ENCODE measurements at places on chromosomes 5 and 9.

DNA sequence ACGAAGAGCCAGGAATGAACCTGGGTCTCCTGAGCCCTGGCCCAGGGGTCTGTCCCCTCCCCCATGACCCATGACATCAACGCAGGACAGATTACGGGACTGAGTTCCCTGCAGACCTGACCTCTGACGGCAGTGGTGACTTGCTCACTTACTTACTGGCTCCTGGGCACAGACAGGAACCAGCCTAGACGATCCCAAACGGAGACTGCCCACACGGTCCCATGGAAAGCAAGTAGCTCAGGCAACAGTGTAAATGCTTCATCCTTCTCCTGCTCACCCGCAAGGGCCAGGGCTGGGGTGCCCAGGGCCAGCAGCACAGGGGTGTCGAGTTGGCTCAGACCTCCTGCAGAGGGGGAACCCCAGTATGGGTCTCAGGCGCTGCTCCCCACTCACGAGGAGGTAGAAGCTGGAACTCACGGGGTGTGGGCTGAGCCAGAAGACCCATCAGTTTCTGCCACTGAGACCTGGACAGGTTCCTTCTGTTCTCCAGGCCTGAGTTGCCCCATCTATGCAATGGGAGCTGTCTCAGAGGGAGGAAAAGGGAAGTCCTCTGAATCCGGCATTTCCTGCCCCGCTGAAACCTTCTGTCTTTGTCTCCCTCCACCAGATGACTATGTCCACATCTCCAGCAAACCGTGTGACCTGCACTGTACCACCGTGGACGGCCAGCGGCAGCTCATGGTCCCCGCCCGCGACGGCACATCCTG lies 5.6 kb downstream of the ADAMTSL2 start:
- DNase-seq, result no peak

- no peak for DNase-seq
Observed at GRCh38 chr9:23824830-23825591, 1.0 kb downstream of the ELAVL2 start.

DNA sequence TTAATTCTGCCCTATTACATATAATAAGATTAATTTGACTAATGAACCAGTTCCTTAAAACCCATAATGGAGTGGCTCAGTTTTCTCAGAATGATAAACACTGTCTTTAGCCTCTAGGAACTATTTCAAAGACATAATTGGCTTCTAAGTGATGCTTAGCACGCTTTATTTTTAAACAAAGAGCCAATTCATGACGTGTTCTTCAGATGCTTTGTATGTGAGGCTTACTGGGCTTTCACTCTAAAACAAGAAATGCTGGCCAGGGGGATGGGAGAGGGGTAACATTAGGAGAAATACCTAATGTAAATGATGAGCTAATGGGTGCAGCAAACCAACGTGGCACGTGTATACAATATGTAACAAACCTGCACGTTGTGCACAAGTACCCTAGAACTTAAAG lies 7.6 kb upstream of the SFXN1 start:
- DNase-seq, result no peak

- no peak for DNase-seq
Observed at GRCh38 chr5:131423056-131423455, 159.2 kb downstream of the CDC42SE2 start.

DNA sequence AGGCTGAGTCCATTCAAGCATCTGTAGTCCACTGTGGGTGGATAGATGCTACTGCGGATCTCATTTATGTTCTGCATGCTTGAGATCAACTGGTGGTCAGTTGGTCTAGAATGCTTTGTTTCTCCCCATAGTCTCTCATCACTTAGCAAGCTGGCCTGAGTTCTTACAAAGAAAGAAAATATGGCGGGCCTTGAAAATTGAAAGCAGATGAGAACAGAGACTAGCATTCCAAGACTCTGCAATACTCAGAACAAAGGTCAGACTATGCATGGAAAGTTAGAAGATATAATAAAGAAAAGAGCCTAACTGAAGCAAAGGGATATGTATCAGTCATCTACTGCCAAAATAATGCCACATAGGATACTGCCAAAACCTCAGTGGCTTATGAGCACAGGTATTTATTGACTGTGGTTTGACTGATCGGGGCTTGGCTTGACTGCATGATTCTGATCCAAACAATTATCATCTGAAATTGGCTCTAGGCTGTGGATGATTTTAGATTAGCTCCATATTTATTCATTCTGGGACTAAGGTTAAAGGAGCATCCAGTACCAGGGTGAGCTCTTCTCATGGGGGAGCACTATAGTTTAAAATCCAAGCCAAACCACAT lies 258.9 kb downstream of the TAF11L14 start:
- DNase-seq, result no peak

- DNase-seq, result no peak
Observed at GRCh38 chr5:170466988-170467707, 36.7 kb upstream of the KCNIP1 start.

- DNase-seq, result peak; percentile 70
Observed at GRCh38 chr9:114098021-114098935, 814 bp downstream of the KIF12 start.

GRCh38 chr5:133471699-133472098 lies 140.6 kb downstream of the FSTL4 start:
- no peak for DNase-seq

GRCh38 chr9:127633216-127633862 lies 21.3 kb downstream of the STXBP1 start:
- no peak for DNase-seq
